Ascending aorta (tissue), 2 donors: ENCODE measurements at places on chromosomes 5 and 9. TPM values are rescaled to one million over a fixed set of nuclear protein-coding genes. Genes with fewer than 3 reads are reported as not detected.

Gene PCDHA6
- total RNA-seq = not detected

Gene FBN2
- total RNA-seq = 0.11 TPM

Gene DCAF12
- 27.5 TPM for total RNA-seq

Gene LHX6
- 141 TPM for total RNA-seq

Gene ACTL7A
- not detected for total RNA-seq

GRCh38 chr5:69238760-69239251 lies 4.1 kb downstream of the CDK7 start:
- H3K4me1 ChIP-seq = peaks cover 12% of the 10 kb centered on the region
- H3K4me3 ChIP-seq = no peak overlapping the region
- no peak for DNase-seq
- H3K27ac ChIP-seq = no peak overlapping the region
- H3K36me3 ChIP-seq = peaks cover 9% of the 10 kb centered on the region
- no peaks in the 10 kb centered on the region for H3K27me3 ChIP-seq

DNA sequence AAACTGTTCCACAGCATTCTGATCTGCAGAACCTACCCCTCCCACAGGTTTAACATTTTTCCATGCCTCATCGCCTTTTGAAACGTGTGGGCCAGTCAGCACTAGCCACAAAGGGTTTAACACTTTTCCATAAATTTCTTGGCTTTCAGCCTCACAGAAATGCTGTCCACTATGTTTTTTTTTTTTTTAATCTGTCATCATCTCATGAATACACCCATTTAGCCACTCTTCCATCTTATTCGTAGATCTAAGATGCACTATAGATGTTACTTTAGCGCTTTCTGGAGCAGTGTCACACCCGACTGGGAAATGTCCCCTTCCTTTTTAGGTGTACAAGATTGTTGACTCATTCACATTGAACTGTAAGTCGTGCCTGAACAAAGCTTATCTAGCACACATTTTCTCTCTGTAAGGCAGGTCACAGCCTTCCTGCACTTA lies 62.3 kb downstream of the GCNT1 start:
- H3K27me3 ChIP-seq = no peaks in the 10 kb centered on the region
- DNase-seq = no peak
- H3K36me3 ChIP-seq = no peaks in the 10 kb centered on the region
- H3K27ac ChIP-seq = no peak overlapping the region
- no peaks in the 10 kb centered on the region for H3K4me1 ChIP-seq

DNA sequence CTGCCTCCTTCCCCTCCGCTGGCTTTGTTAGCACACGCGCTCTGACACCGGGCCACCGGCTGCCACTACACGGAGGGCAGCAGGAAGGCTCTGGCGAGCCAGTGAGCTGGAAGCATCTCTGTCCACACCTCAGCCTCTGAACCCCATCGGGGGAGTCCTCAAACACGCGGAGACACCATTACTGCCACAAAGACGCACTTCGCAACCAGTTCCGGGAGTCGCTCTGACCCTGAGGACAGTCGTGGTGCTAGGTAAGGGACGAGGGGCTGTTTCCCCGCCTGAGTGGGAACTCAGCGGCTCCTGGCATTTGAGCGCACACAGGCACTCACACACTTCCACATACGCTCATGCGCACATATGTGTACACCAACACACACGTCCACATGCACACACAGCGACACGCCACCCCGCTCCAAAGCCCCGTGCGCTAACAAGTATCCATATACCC lies 160.0 kb downstream of the C9orf152 start:
- H3K36me3 ChIP-seq = no peaks in the 10 kb centered on the region
- no peaks in the 10 kb centered on the region for H3K27me3 ChIP-seq
- peak overlapping the region; percentile 62 for H3K4me3 ChIP-seq
- no peak overlapping the region for H3K27ac ChIP-seq
- DNase-seq = no peak

DNA sequence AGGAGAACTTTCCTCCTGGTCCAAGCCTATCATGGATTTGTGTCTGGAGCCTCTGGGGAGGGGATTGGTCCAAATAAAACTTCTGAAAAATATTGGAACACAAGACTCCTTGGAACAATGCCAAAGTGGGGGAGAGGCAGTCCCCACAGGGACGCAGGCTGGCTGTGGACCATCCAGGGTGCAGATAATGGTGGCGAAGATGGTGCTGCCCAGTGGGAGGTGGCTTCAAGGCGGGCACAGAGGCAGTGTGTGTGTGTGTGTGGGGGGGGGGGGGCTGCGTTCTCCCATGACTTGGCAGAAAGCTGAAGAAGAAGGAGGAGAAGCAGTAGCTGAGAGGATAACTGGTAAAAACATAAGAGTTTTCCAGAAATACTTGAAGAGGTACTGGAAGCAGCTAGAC lies 186.4 kb downstream of the MELK start:
- H3K27ac ChIP-seq = no peak overlapping the region
- DNase-seq = no peak
- no peak overlapping the region for H3K4me3 ChIP-seq
- no peaks in the 10 kb centered on the region for H3K36me3 ChIP-seq
- no peaks in the 10 kb centered on the region for H3K4me1 ChIP-seq

DNA sequence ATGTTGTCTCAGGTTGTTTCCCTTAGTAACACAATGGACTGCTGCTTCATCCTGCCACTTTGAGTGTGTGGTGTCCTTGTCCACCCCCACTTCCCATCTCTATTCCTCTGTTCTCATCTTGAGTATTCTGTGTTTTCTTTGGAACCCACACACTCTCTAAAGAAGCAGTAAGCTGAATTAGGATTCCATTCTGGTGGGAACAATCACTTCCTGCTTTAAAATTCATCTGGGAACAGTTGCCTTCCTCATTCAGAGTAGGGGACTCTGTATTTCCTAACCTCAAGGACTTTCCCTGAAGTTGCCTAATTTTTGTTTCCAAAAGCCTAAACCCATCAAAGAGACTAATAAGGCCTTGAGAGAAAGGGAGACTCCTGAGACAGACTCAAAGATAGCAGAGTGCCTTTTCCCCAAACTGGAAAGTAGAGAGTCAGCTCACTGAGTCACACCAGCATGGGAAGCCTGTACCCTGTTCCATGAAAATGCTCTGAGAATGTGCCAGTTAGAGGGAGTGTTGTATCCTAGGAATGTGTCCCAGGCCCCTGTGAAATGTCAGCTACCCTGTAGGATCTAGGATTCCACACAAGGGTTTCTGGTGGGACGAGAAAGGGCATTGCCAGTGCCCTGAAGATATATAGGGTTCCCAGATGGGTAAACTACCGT lies 63.6 kb downstream of the CCDC192 start:
- H3K4me1 ChIP-seq = no peaks in the 10 kb centered on the region
- no peak for DNase-seq
- H3K36me3 ChIP-seq = no peaks in the 10 kb centered on the region
- H3K27ac ChIP-seq = no peak overlapping the region
- no peaks in the 10 kb centered on the region for H3K27me3 ChIP-seq
- no peak overlapping the region for H3K4me3 ChIP-seq

DNA sequence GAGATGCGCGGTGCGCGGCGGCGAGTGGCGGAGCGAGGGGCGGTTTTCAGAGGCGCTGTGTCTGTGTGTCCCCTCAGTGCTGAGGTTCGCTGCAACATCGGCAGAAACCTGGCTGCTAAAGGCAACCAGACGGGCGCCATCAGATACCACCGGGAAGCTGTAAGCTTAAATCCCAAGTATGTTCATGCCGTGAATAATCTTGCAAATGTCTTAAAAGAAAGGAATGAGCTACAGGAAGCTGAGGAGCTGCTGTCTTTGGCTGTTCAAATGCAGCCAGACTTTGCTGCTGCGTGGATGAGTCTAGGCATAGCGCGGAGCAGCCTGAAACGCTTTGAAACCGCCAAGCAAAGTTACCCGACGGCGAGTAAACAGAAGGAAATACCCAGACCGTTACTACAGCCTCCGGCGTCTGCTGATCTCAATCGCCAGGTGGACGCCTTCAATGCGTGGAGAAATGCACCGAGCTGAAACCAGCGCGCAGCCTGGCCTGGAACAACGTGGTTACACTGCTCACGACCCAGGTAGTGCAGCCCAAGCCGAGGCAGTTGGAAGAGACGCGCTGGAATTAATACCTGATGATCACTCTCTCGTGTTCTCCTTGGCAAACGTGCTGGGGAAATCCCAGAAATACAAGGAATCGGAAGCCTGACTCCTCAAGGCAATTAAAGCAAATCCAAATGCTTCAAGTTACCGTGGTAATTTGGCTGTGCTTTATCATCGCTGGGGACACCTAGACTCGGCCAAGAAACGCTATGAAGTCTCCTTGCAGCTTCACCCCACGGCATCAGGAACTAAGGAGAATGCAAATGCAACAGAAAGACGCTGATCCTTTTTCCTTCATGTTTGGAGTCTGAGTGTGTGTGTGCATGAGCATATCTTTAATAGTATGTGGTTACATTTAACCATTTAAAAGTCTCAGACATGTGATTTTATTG lies 15.9 kb downstream of the OR2V1 start:
- H3K36me3 ChIP-seq = no peaks in the 10 kb centered on the region
- peaks cover 3% of the 10 kb centered on the region for H3K27me3 ChIP-seq
- H3K4me3 ChIP-seq = peak overlapping the region; percentile 30

DNA sequence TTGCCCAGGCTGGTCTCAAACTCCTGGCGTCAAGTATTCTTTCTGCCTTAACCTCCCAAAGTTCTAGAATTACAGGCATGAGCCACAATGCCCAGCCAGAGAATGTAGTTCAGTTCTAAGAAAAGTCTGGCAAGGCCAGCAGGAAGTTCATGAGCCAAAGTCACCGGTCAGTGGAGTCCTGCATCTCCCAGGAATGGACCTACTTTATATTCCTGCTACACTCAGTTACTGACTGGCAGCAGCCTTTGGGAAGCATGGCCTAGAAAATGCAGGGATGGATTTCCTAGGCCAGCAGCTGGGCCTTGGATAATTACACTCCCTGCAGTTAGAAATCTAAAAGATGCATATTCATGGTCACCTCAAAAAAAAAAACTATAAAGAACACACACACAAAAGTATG lies 135.7 kb downstream of the CAAP1 start:
- no peaks in the 10 kb centered on the region for H3K27me3 ChIP-seq
- H3K4me3 ChIP-seq = no peak overlapping the region
- H3K4me1 ChIP-seq = no peaks in the 10 kb centered on the region
- no peaks in the 10 kb centered on the region for H3K36me3 ChIP-seq
- H3K27ac ChIP-seq = no peak overlapping the region
- no peak for DNase-seq

DNA sequence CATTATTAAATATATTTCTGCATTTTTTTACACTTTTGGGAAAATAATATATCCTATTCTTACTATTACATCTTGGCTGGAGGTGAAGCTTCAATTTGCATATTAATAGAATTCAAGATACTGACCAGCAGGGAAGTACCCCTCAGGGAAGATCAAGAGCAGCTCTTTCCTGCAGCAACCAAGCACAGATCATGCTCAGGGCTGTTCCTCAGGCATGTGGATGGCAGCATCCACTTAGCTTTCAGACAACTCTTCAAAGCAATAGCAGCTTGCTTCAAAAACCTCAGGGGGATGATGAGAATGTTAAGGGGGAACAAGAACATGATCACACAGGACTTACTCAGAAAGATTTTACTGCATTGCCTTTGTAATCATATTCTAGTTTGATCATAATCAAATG lies 731.8 kb downstream of the SEMA5A start:
- no peaks in the 10 kb centered on the region for H3K36me3 ChIP-seq
- no peak overlapping the region for H3K4me3 ChIP-seq
- H3K27me3 ChIP-seq = no peaks in the 10 kb centered on the region
- H3K27ac ChIP-seq = no peak overlapping the region
- no peaks in the 10 kb centered on the region for H3K4me1 ChIP-seq
- DNase-seq = no peak

DNA sequence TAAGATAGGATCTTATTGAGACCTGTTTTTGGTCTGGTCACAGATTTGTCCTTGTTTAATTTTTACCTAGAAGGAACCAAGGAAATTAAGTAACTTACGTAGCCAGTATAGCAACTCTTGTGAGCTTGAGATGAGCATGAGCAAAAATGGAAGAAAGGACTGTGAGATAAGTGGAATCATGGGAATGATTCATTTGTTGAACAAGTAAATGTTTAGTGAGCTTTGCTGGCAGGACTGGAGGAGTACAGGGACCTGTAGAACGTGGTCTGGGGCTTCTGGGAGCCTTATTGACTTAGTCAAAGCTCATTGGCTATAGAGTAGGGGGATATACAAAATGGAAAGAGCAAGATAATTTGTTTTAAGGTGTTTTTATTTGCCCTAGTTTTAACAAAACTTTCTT lies 3.0 kb downstream of the RAD23B start:
- H3K4me3 ChIP-seq = peak overlapping the region; percentile 95
- no peaks in the 10 kb centered on the region for H3K27me3 ChIP-seq
- DNase-seq = no peak
- no peaks in the 10 kb centered on the region for H3K36me3 ChIP-seq
- H3K4me1 ChIP-seq = peaks cover 6% of the 10 kb centered on the region

GRCh38 chr9:83629433-83630104 lies 6.6 kb downstream of the IDNK start:
- no peak overlapping the region for H3K27ac ChIP-seq
- DNase-seq = no peak
- no peaks in the 10 kb centered on the region for H3K27me3 ChIP-seq
- no peak overlapping the region for H3K4me3 ChIP-seq
- H3K4me1 ChIP-seq = no peaks in the 10 kb centered on the region
- peaks cover 14% of the 10 kb centered on the region for H3K36me3 ChIP-seq

DNA sequence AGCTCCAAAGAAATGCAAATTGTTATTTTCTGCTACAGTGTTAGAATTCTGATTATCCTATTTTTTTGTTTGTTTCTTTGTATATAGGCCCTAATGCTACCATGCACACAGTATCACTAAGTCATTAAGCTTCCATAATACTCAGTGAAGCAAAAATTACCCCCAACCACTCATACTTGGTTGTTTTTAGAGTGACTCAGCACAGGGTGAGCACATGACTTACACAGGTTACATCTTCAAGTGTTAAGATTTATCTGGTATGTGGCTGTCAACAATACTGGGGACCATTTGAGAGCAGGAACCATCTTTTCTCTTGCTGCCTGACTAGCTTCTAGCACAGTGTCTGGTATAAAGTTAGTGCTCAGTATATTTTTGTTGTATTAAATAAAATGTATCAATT lies 255.8 kb upstream of the SLC24A2 start:
- H3K27ac ChIP-seq = no peak overlapping the region
- H3K4me1 ChIP-seq = no peaks in the 10 kb centered on the region
- no peaks in the 10 kb centered on the region for H3K27me3 ChIP-seq
- H3K4me3 ChIP-seq = no peak overlapping the region
- no peak for DNase-seq
- H3K36me3 ChIP-seq = no peaks in the 10 kb centered on the region

DNA sequence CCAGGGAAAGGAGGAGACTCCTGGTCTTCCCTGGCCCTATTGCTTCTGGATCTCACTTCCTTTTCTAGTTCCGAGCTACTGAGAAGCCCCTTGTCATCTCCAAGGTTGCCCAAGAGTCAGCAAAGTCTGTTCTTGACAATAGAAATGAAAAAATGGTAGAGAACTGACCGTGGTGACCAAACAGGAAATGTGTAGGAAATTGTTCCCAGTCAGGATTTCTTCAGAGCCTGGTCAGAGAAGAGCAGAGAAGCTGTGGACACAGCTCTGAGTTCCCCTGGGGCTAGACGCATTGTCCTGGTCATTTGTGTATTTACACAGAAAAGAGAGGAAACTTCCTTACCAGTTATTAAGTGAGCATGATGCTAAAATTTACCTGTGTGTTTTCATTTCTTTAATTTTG lies 35.6 kb downstream of the S1PR3 start:
- no peak overlapping the region for H3K27ac ChIP-seq
- H3K27me3 ChIP-seq = no peaks in the 10 kb centered on the region
- no peak for DNase-seq
- H3K36me3 ChIP-seq = no peaks in the 10 kb centered on the region
